ENCODE measurements at places on chromosomes 12 and 14.

GRCh38 chr14:92514844-92515514 lies 1.4 kb downstream of the RIN3 start:
- DNase-seq, result no peak

- DNase-seq, result no peak
Observed at GRCh38 chr14:93772263-93772662, 16.0 kb downstream of the PRIMA1 start.

DNA sequence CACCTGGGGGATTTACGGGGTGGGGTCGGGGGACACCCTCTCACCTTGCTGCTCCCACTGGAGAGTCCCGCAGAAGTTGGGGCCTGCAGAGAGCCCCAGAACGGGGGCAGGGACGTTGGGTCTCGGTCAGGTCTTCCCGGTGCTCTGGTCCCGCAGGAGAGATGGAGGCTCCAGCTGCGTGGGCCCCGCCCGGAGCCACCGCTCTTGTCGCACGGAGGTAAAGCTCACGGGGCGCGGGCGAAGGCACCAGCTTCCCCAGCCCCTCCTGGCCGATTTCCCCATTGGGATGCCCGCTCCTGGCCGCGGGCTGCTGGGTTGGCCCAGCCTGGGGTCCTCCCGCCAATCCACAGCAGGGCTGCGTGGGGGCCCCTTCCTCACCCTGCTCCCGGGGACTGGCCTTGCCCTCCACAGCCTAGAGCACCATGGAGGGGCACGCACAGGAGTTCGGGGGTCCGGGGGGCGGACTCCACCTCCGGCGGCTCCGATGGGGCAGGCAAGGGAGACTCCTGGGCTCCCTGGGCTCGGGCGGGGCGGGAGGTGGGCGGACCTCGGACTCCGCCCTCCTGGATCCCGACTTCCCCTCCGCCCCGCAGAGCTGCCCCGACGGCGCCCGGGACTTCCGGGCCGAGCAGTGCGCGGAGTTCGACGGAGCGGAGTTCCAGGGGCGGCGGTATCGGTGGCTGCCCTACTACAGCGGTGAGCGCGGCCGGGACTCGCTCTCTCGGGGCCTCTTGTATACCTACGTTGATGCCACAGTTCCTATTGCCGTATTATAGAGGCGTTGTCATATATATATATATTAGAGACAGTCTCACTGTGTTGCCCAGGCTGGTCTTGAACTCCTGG lies 8.4 kb downstream of the PAPLN start:
- peak; percentile 68 for DNase-seq

- DNase-seq, result no peak
Observed at GRCh38 chr12:67446716-67447115, 177.6 kb downstream of the CAND1 start.

- DNase-seq, result peak; percentile 65
Observed at GRCh38 chr14:49971156-49972130, 78.6 kb downstream of the ARF6 start.

- no peak for DNase-seq
Observed at GRCh38 chr12:94049718-94050117, 98.7 kb upstream of the PLXNC1 start.

DNA sequence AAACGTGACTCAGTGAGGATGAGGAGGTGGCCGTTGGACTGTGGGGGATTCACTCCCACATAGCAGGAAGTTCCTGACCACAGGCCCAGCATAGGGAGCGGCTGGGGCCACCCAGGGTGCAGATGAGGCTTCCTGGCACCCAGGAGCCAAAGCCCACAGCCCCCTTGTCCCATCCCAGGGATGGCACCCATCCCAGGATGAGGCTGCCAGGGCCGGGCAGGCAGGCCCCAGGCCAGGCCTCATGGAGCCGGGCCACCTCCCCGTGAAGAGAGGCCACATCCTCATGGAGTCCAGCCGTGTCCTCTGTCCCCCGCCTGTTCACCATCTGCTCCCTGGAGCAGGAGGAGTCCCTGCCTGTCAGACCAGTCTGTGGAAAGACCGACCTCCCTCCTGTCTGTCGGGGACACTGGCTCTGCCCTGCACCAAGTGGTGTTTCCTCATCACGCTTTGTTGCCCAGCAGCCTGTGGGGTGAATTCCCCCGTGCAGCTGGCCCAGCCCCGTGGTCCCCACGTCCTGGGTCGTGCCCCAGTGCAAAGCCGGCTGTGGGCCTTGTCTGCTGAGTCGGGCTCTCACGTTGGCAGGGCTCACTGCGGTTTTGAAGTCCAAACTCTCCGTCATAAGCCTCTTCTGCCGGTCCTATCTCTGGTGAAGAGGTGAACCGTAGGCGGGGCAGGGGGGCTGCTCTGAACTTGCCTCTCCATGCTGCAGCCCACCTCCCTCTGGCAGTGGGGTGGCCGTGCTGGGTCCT lies 24.5 kb downstream of the MMP17 start:
- no peak for DNase-seq

DNA sequence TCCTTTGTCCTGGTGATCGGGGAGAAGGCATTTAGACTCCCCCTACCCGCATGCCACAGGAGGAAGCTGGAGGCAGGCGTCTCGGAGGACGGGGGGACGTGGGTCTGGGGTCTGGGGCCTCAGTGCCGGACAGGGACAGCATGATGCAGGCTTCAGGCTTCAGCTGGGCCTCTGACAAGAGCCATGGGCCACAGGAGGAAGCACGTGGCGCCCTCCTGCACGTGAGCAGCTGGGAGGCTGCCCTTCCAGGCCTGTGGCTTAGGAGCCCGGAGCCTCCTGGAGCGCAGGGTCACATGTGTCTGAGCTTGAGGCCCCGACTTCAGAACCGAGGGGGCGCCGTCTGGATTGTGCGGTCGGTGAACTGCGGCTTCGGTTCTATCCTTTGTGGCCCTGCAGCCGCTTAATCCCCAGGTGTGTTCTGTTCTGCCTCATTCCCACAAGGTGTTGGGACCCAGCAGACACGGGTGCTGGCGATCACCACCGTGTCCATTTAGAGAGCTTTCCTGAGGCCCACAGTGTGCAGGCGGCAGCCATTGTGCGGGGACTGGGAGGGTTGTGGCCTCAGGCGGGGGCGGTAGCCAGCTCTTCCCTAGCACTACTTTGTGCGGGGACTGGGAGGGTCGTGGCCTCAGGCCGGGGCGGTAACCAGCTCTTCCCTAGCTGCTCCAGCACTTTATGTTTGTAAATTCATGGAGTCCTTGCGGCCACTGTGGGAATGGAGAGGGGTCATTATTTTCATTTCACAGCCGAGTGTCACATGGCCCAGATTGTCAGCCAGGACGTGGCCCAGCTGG lies 150.2 kb downstream of the ADGRD1 start:
- no peak for DNase-seq

DNA sequence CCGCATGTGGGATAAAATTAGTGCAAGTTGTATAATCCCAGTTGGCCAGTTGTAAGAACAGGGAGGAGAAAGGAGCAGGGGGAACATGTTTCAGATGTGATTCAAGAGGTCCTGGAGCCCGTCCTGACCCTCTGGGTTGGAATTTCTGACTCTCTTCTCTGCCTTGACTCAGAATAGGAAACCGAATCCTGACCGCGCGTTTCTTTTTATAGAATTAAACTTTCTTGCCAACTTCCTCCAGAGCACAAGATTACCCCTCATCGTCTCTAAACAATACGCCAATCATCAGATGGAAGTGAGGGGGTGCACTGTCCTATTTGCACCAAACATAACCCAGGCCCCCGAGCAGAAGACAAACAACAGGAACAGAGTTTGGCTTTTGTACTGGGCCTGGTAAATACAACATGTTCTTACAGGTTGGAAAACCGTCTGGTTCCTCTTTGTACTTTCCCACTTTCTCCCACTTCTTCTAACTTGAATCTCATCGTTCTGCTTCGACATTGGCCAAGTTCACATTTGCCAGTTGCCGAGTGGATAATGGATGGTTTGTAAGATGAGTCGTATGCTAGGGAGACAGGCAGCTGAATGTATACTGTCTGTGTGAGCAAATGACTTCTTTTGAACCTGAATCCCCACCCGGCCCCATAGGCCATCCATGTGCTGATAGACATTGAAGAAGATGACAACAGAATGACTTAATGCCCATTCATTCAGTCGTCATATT lies 42.6 kb upstream of the MED13L start:
- peak; percentile 97 for DNase-seq

All from muscle of back (tissue), 13 donors.